ENCODE measurements at places on chromosomes 11 and 22. TPM values are rescaled to one million over a fixed set of nuclear protein-coding genes. Genes with fewer than 3 reads are reported as not detected.
A peak's percentile ranks its signal among the peaks of the same experiment; 100 is the strongest.

DNA sequence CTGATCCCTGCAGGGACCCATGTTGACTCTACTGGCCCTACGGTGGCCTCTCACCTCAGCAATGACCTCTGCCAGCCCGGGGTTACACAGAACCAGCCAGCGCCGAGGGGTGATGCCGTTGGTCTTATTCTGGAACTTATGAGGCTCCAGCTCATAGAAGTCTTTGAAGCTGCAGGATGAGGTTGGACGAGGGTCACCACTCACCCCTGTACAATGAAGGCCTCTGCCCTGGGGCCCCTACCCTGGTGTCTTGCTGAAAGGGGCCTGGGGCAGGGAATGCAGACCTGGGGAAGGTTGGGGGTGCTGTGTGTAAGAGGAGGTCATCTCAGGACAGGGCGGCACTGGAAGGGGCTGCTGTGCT is 6.8 kb downstream of the PYGM start:
- H3K36me3 ChIP-seq = no peaks in the 10 kb centered on the region
- no peaks in the 10 kb centered on the region for H3K27me3 ChIP-seq
- H3K4me3 ChIP-seq = no peak overlapping the region
- DNase-seq = no peak
- H3K4me1 ChIP-seq = no peaks in the 10 kb centered on the region

DNA sequence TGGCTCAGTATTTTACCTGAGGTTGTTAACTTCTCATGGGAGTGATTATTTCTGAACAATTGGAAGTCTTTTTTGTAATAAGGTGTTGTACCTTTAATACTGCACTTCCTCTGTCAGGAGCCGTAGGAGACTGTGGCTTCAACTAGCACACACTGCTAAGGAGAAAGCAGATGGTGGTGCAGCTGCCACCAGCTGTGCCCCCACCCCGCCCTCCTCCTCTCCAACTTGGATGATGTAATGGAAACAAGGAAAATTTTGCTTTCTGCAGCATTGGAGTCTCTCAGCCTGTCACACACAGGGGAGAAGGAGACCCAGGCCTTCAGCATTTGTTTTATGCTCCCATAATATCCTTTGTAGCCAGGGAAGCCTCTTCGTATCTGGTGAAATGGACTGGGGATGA is 91.2 kb downstream of the TEAD1 start:
- DNase-seq = no peak
- H3K27me3 ChIP-seq = no peaks in the 10 kb centered on the region
- H3K27ac ChIP-seq = no peak overlapping the region
- peaks cover 33% of the 10 kb centered on the region for H3K4me1 ChIP-seq

DNA sequence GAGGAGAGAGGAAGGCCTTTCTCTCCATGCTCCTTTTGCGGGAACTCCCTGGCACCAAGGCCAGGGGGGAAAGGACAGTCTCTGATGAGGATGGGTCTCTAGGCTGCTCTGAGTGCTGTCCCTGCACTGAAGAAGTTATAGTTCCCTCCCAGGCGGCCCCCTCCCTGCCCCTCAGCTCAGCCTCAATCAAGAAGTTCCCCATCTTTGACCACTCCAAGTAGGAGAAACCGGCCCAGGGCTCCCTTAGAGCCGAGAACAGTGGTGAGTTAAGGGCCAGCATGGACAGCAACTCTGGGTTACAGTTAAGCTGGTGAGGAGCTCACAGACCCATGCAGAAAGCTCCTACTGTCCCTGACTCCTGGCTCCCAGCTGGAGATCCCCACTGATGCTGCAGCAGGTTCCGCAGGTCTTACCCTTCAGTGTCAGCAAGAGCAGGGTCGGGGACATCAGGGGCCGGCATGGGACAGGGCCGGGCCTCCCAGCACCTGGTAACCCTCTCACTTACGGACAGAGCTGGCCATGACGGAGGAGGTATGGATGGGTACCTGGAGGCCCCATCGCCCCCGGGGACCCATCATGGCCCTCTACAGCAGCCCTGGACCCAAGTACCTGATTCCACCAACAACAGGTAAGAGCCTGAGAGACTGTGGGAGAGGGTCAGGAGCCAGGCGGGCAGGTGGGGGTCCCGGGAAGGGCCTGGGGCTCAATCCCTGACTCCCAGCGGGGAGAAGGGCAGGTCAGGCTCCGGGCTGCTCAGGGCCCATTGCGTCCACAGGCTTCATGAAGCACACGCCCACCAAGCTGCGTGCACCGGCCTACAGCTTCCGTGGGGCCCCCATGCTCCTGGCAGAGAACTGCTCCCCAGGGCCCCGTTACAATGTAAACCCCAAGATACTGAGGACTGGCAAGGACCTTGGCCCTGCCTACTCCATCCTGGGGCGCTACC is 4.2 kb downstream of the SCGB1C1 start:
- no peak for DNase-seq
- no peak overlapping the region for H3K4me3 ChIP-seq
- no peaks in the 10 kb centered on the region for H3K4me1 ChIP-seq
- no peaks in the 10 kb centered on the region for H3K27me3 ChIP-seq

The NCR3LG1 gene
- total RNA-seq = 13.6 TPM

GRCh38 chr11:2302306-2302895 is 588 bp downstream of the TSPAN32 start:
- H3K27ac ChIP-seq = no peak overlapping the region
- H3K27me3 ChIP-seq = no peaks in the 10 kb centered on the region
- H3K4me1 ChIP-seq = peaks cover 7% of the 10 kb centered on the region

The GLYATL2 gene
- not detected for total RNA-seq

- H3K4me1 ChIP-seq = peaks cover 18% of the 10 kb centered on the region
- H3K4me3 ChIP-seq = no peak overlapping the region
- no peak overlapping the region for H3K27ac ChIP-seq
- no peaks in the 10 kb centered on the region for H3K27me3 ChIP-seq
- peaks cover 10% of the 10 kb centered on the region for H3K36me3 ChIP-seq
These were observed 4.3 kb upstream of the SBF2 start for GRCh38 chr11:10298342-10298741.

DNA sequence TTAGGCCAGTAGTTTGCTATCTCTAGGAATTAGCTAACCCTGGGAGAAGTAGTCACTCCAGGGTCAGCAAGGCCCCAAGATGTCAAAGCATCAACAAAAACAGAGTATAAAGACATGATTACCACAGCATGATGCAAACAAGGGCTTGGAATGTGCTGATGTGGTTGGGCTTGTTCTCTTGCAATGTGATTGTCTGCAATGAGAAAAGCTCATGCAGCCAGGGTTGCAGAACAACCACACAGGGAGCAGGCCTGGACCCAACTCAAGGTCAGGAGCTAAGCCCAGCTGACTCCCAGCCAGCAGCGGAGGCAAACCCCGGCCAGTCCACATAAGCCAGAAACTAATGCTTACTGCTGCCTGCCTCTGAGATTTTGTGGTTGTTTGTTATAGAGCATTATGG is 132.4 kb upstream of the ZC3H12C start:
- peak; percentile 38 for DNase-seq
- H3K36me3 ChIP-seq = no peaks in the 10 kb centered on the region
- H3K4me1 ChIP-seq = no peaks in the 10 kb centered on the region
- no peak overlapping the region for H3K4me3 ChIP-seq
- no peak overlapping the region for H3K27ac ChIP-seq
- no peaks in the 10 kb centered on the region for H3K27me3 ChIP-seq

- peaks cover 10% of the 10 kb centered on the region for H3K4me1 ChIP-seq
- H3K27me3 ChIP-seq = no peaks in the 10 kb centered on the region
- H3K27ac ChIP-seq = no peak overlapping the region
- peak; percentile 4 for DNase-seq
- no peaks in the 10 kb centered on the region for H3K36me3 ChIP-seq
- H3K4me3 ChIP-seq = no peak overlapping the region
These were observed 77.3 kb downstream of the ARFGAP2 start for GRCh38 chr11:47099214-47099917.

DNA sequence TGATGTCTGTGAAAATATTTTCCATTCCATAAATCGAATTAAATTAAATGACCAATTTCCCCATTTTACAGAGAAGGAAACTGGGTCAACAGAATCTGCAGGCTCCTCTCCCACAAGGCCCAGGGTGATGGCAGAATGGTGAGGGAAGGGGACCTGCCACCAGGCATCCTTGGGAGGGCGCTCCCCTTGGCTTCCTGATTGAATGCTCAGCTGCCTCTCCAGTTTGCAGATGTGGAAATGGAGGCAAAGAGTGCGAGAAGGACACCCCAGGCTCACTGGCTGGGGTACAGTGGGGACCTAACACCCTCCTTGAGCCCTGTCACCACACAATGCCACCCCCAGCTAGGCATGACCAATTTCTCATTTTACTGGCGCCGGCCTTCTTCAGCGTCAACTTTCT is 28.5 kb upstream of the CSNK1E start:
- no peak overlapping the region for H3K27ac ChIP-seq
- no peak for DNase-seq
- H3K36me3 ChIP-seq = peaks cover 7% of the 10 kb centered on the region
- H3K4me1 ChIP-seq = peaks cover 14% of the 10 kb centered on the region
- no peaks in the 10 kb centered on the region for H3K27me3 ChIP-seq

DNA sequence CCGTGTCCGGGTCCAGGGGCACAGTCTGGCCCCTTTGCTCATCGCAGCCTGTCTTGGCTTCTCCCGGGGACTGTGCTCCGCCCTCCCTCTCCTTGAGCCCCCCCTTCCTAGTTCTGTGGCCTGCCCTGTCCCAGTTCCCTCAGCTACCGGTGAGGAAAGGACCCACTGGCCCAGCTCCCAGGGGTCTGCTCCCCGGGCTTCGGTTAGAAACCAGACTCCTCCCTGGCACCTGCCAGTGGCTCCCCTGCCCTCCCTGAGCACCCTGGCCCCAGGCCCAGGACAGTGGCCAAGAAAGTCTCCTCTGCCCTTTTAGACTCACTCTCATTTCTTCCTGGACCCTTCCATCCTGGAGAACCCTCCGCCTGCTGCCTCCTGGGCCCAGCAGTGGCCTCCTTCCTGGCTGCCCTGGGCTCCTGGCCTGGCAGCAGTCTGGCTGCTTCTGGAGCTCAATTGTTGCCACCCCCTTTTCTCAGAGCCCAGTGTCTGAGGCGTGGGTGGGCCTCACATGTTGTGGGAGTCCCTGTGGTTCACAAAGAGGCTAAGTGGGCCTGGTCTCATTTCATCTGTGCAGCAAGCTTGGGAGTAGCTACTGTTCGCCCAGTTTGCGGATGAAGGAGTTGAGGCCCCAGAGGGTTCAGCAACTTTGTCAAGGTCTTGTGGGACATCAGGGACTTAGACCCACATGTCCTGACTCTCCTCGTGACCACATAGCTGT is 12.6 kb downstream of the PRDM11 start:
- no peak for DNase-seq
- peaks cover 5% of the 10 kb centered on the region for H3K4me1 ChIP-seq
- no peaks in the 10 kb centered on the region for H3K27me3 ChIP-seq
- H3K36me3 ChIP-seq = no peaks in the 10 kb centered on the region
- H3K4me3 ChIP-seq = no peak overlapping the region

- no peak for DNase-seq
- H3K27me3 ChIP-seq = no peaks in the 10 kb centered on the region
- peaks cover 33% of the 10 kb centered on the region for H3K4me1 ChIP-seq
- peak overlapping the region; percentile 16 for H3K27ac ChIP-seq
These were observed 6.3 kb downstream of the PRDM10 start for GRCh38 chr11:129996113-129996870.

- no peak overlapping the region for H3K27ac ChIP-seq
- no peaks in the 10 kb centered on the region for H3K27me3 ChIP-seq
These were observed 89.4 kb downstream of the TMEM135 start for GRCh38 chr11:87127101-87127500.

The OR51B2 gene
- total RNA-seq = not detected

GRCh38 chr22:26065847-26066246 is 103.4 kb upstream of the SEZ6L start:
- peaks cover 23% of the 10 kb centered on the region for H3K27me3 ChIP-seq
- no peaks in the 10 kb centered on the region for H3K36me3 ChIP-seq
- H3K4me1 ChIP-seq = no peaks in the 10 kb centered on the region
- no peak overlapping the region for H3K4me3 ChIP-seq

GRCh38 chr11:19576054-19576453 is 136.6 kb upstream of the NAV2 start:
- H3K27ac ChIP-seq = no peak overlapping the region
- no peaks in the 10 kb centered on the region for H3K4me1 ChIP-seq
- H3K27me3 ChIP-seq = no peaks in the 10 kb centered on the region
- H3K4me3 ChIP-seq = no peak overlapping the region
- no peaks in the 10 kb centered on the region for H3K36me3 ChIP-seq

DNA sequence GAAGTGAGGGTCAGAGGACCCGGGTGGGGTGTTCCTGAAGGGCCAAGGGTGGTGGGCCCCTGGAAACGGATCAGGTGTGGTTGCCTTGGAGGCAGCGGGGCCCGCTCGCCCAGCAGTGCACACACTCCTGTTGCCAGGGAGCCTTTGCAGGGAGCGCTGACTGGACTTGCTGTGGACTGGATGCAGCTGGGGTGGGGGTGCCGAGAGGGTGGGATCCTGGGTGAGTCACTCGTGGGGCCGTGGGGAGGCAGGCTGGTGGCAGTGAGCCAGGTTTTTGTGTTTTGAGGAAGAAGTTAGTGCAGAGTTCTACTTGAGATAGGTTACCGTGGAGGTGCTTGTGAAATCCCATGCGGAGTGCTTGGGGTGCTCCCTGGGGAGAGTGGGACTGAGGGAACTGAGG is 1.3 kb downstream of the MRPL23 start:
- no peak for DNase-seq
- H3K36me3 ChIP-seq = peaks cover 6% of the 10 kb centered on the region
- H3K27ac ChIP-seq = no peak overlapping the region

- H3K27me3 ChIP-seq = peaks cover 45% of the 10 kb centered on the region
- H3K27ac ChIP-seq = no peak overlapping the region
- DNase-seq = no peak
- no peaks in the 10 kb centered on the region for H3K36me3 ChIP-seq
- H3K4me1 ChIP-seq = no peaks in the 10 kb centered on the region
- no peak overlapping the region for H3K4me3 ChIP-seq
These were observed 174.7 kb downstream of the RRAS2 start for GRCh38 chr11:14184028-14184940.

DNA sequence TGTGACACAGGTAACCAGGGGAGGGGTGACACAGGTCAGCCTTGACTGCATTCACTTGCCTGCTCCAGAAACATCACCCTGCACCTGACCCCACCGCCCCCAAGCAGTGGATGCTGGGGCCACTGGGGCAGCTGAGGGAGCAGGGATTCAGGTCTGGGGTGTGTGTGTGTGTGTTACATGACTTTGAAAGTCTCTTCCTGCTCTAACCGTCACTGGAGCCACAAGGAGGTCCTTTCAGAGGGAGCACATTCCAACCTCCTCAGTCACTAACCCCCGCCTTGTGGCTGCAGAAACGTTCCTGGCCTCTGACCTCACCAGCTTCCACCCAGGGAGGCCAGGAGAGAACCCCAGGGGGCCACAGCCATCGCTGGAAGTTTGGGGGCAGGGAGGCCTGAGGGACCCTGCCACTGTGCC is 2.9 kb upstream of the FOSL1 start:
- H3K4me1 ChIP-seq = peaks cover 38% of the 10 kb centered on the region
- no peaks in the 10 kb centered on the region for H3K36me3 ChIP-seq
- peak overlapping the region; percentile 51 for H3K27ac ChIP-seq
- no peaks in the 10 kb centered on the region for H3K27me3 ChIP-seq
- H3K4me3 ChIP-seq = no peak overlapping the region

- no peaks in the 10 kb centered on the region for H3K27me3 ChIP-seq
- no peaks in the 10 kb centered on the region for H3K36me3 ChIP-seq
- no peak overlapping the region for H3K27ac ChIP-seq
- DNase-seq = no peak
- H3K4me3 ChIP-seq = no peak overlapping the region
These were observed 435.6 kb downstream of the DYNC2H1 start for GRCh38 chr11:103544874-103545273.

The DAGLA gene
- 1.0 TPM for total RNA-seq

All from MCF 10A (cell line).